ENCODE measurements at places on chromosomes 4 and X.

GRCh38 chrX:17549107-17549651 lies 174.2 kb downstream of the NHS start:
- DNase-seq: no peak

DNA sequence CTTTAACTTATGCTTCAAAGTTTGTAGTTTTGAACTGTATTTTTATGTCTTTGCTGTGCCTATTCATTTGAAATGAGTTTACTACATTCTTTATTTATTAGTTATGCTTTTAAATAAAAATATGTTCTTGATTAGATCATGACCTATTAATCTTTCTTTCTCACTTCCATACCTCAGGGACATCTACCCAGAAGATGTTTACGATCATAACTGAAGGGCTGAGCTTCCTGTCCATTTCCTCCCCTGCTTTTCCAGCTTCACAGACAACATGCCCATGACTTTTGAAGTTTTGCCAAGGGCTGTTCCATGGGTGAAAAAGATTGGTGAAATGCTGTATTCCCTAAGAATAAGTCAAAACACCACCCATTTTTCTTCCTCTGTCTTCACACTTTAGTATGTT lies 99.7 kb upstream of the DDIT4L start:
- DNase-seq: no peak

- DNase-seq: no peak
These were observed 751.5 kb upstream of the FAM241A start for GRCh38 chr4:111393781-111394180.

- no peak for DNase-seq
These were observed 49.4 kb downstream of the LEF1 start for GRCh38 chr4:108119199-108119800.

- DNase-seq: no peak
These were observed 1345.5 kb downstream of the TECRL start for GRCh38 chr4:63063760-63064159.

DNA sequence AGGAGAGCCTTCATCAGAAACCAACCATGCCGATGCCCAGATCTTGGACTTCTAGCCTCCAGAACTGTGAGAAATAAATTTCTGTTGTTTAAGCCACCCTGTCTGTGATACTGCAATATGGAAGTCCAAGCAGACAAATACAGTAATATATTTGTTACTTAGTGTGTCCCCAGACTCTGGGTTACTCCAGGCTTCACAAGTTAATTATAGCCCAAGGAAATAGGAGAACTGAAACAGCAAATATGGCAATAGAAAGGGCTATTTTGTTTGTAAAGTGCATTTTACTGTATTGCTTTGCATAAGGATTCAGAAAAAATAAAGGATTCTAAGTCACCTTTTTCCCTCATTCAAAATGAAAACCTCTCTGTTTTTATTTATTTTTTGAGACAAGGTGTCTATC lies 15.7 kb downstream of the TIGD4 start:
- no peak for DNase-seq

DNA sequence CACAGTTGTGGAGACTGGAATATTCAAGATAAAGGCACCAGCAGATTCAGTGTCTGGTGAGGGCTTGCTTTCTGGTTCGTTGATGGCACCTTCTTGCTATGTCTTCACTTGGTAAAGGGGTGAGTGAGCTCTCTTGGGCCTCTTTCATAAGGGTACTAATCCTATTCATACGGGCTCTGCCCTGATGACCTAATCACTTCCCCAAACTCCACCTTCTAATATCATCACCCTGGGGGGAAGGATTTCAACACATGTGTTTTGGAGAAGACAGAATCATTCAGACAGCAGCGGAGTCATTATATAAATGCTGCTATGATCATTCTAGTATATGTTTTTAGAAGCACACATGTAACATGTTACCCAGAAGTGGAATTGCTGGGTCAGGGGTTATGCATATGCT lies 295.3 kb upstream of the CTSO start:
- DNase-seq: no peak

DNA sequence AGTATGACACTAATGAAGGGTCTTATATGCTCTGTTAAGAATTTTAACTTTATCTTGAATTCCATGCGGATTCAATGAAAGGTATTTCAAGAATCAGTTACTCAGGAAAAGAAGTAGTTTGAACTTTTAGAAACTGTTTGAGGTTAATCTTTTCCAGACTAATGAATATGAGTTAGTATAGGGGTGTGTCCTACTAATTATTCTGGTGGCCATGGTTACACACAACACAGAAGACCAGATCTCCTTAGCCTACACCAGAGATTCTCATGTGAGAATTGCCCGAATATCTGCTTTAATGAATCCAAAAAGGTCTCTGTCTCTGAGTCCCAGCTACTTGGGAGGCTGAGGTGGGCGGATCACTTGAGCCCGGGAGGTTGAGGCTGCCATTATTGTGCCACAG lies 100.4 kb downstream of the MMRN1 start:
- no peak for DNase-seq

DNA sequence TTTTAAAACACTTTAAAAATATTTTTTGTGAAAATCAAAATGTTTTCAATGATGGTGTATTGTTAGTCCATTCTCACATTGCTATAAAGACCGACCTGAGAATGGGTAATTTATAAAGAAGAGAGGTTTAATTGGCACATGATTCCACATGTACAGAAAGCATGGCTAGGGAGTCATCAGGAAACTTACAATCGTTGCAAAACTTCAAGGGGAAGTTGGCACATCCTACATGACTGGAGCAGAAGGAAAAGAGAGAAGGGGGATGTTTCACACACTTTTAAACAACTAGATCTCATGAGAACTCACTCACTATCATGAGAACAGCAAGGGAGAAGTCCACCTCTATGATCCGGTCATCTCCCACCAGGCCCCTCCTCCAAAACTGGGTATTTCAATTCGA lies 110.7 kb downstream of the TMEM47 start:
- DNase-seq: no peak

GRCh38 chrX:102042372-102043325 lies 82.8 kb upstream of the TCEAL2 start:
- DNase-seq: no peak

DNA sequence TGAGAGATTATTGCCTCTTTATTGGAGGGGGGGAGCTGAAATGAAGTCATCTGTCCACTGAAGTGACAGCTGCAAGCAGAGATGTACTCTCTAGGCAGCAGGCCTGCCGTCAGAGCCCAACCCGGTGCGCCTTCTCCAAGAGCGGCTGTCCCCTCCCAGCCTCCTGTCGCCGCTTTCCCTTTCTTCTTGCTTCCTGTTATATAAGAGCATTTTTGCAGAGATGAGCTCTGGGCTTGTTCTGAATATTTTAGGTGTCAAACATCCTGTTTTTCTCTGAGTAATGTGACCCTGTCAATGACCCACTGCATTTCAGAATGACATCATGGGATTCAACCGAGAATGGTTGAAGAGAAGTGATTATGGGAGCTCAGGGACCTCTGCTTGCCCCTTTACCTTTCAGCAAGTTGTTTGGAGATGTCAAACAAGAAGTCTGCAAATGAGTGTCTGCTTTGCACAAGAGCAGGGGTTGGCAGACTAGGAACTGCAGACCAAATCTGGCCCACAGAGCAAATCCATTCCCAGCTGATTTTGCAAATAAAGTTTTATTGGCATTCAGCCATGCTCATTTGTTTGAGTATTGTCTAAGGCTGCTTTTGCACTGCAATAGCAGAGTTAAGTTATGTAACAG lies 79.9 kb downstream of the SLC9A6 start:
- DNase-seq: no peak

- DNase-seq: no peak
These were observed 472.2 kb upstream of the TENM3 start for GRCh38 chr4:181770971-181771370.

DNA sequence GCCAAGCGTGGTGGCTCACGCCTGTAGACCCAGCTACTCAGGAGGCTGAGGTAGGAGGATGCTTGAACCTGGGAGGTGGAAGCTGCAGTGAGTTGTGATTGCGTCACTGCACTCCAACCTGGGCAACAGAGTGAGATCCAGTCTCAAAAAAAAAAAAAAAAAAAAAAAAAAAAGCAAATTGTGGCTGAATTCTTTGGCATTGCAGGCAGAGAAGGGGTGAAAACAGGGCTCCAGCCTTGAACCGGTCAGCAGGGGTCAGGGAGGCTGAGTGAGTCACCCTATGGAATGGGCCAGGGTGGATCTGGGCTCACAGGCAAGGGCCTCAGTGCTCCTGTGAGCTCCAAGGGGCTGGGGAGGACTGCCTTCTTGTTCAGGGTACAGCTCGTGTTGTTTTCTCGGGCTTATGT lies 13.2 kb upstream of the FAM3A start:
- DNase-seq: no peak

DNA sequence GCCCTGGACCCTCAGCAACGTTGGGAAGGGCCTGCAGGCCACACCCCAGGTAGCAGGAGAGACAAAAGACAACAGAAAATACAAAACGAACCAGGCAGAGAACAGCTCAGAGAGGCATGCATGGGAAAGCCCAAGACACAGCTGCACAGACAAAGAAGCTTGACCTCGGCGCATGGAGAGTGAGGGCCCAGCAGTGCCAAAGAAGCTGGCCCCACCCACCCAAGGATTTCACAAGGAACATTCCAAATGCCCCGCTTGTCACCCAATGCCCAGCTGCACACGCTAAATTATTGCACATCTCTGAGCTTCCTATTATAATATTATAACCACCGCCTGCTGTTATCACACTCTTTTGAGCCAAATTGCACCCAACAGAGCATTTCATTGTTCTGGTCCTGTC lies 147.7 kb upstream of the TBL1X start:
- DNase-seq: no peak

DNA sequence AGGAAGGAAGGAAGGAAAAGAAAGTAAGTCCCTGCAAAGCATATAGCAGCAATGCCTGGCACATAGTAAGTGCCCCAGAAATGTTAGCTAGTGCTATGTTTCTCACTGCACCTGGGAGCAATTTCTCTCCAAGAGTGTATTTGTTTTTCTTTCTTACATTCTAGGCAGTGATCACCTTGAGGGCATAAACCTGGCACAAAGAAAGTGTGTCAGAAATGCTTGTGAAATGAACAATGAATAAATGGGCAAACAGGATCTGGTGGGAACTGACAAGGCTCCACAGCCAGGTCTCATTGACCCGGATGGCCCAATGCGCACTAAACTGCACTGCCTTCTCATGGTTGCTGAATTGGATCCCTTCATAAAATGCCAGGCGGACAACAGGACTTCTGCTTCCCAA lies 316.4 kb downstream of the LDB2 start:
- DNase-seq: no peak

DNA sequence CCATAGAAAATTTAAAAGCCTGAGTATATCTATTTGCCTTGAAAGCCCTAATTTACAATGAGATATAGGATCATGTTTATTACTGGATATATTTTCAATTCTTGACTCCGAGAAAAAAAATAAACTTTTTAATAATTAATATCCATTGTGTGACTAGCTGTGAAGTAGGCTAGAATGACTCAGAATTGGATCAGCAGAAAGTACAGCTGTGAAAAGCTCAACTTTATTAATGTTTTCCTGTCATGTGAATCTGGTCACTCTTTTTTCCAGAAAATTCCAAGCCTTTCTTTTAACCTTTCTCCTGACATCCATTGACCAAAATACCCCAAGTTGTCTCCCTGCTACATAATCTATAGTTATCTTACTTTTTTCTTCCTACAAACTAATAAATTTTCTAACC lies 171.8 kb upstream of the PACRGL start:
- no peak for DNase-seq

- DNase-seq: no peak
These were observed 212.4 kb downstream of the ARHGAP10 start for GRCh38 chr4:147944249-147944648.

DNA sequence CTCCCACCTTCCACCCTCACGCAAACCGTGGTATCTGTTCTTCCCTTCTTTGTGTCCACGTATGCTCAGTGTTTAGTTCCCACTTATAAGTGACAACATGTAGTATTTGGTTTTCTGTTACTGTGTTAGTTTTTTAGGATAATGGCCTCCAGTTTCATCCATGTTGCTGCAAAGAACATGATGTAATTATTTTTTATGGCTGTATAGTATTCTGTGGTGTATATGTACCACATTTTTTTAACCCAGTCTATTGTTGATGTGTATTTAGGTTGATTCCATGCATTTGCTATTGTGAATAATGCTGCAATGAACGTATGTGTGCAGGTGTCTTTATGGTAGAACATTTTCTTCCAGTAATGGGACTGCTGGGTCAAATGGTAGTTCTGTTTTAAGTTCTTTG lies 228.1 kb downstream of the FBXO8 start:
- no peak for DNase-seq

DNA sequence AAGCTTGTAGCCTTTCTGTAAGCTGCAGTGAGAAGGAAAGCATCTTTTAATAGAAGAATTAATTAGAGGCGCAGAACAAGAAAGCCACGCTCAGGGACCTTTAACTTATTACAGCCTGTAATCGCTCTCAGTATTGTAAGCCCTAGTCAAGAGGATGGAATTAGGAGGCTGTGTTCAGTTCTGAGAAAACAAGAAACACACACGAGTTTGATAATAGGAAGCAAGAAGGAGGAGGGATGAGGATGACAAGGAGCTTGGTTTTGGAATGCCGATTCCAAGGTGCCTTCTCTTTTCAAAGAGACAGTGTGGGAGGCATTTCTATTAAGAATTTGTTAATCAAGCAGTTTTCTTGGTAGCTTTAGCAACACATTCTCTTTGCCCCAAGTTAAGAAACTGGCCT lies 69.3 kb downstream of the NYX start:
- no peak for DNase-seq

GRCh38 chr4:14596028-14596427 lies 406.3 kb upstream of the CPEB2 start:
- DNase-seq: no peak

- no peak for DNase-seq
These were observed 10.7 kb upstream of the NKX1-1 start for GRCh38 chr4:1416948-1417260.

GRCh38 chrX:126994032-126994600 lies 174.6 kb downstream of the PRR32 start:
- no peak for DNase-seq

GRCh38 chr4:74642006-74642405 lies 152.3 kb downstream of the BTC start:
- no peak for DNase-seq

DNA sequence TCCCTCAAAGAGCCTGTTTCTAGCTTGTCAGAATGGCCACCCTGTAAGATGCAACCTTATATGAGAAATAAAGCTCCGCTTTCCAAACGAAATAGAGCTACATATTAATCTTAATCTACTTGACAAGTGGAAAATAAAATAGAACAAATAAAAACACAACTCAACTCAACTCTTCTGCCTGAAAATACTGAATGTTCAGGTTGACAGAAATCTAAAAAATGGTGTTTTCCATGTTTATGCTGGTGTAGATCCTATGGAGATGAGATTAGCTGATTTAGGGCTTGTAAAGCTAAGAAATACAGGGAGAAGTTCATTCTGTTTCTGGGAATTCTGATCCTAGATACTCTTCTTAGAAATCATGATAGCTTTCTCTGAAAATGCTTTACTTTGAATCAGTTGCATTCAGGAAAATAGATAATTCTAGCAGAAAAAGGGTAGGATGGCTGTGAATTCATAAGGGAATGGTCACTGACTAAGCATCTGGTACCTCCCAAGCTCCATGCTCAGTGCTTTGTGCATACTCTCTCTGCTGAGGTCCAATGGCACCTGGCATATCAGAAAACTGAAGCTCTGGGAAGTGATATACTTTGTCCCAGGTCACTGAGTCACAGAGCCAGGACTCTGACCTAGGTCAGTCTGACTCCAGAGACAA lies 89.2 kb upstream of the EXOC1L start:
- DNase-seq: no peak

All from memory B cell (primary cell).